HS-27A (cell line): ENCODE measurements at places on chromosomes 12 and 14.

- no peak for DNase-seq
Measured at GRCh38 chr12:99388671-99389195, 258.8 kb upstream of the GARIN6 start.

GRCh38 chr12:18470251-18470650 lies 208.9 kb downstream of the PIK3C2G start:
- no peak for DNase-seq

DNA sequence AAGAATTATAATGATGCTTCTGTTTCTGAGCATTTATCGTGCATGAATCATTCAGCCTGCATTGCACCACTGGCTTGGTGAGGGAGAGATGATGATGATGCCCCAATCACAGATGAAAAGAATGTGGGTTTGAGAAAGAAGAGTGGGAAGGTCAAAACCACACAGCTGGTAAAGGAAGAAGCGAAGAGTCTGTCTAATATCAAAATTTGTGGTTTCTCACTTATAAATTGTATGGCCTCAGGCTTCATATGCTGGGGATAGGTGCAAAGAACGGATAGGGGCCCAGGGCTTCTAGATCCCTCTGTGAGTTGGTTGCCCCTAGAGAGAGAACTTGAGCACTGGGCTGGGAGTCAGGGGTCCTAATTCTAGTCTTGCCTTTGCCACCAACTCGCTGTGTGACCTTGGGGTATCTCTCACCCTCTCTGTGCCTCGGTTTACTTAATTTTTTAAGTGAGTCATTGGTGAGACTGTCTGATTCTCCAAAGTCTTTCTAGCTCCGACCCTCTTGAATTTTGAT lies 2.2 kb downstream of the OASL start:
- DNase-seq: no peak

- peak; percentile 73 for DNase-seq
Measured at GRCh38 chr14:68464711-68465110, 328.2 kb downstream of the ZFP36L1 start.

DNA sequence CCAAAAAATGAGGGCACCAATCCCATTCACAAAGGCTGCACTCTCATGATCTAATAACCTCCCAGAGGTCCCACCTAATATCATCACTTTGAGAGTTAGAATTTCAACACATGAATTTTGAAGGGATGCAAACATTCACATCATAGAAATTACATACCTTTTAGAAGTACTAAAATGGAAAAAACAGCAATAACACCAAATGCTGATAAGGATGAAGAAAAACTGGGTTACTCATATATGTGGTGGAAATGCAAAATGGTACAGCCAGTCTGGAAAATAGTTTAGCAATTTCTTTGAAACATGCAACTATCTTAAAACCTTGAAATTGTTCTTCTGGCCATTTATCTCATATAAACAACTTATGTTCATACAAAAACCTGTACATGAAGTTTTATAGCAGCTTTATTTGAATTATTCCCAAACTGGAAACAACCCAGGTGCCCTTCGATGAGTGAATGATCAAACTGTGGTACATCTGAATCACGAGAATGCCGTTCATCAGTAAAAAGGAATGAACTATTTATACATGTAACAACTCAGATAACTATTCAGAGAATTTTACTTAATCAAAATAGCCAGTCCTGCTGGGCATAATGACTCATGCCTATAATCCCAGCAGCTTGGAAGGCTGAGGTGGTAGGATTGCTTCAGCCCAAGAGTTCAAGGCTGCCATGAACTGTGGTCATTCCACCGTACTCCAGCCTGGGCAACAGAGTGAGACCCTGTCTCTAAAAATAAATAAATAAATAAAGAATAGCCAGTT lies 109.4 kb upstream of the SSTR1 start:
- peak; percentile 78 for DNase-seq

DNA sequence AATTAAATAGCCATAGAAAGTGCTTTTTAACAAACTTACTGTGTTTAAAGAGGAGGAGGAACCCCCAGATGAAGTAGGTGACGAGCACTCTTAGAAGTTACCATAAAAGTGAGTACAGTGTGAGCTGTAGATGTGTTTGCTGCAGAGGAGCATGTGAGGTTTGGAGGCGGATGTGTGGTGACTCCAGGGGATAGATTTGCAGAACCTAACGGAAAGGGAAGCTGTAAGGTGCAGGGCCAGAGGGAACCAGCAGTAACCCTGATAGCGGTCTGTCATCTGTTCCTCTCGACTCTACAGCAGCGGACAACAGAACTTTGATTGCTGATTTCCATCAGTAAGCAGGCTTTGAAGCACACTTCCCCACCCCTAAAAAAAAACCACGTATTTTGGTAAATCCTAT lies 5.2 kb downstream of the CALM1 start:
- no peak for DNase-seq

GRCh38 chr12:30286345-30286926 lies 409.2 kb downstream of the IPO8 start:
- DNase-seq: peak; percentile 54

DNA sequence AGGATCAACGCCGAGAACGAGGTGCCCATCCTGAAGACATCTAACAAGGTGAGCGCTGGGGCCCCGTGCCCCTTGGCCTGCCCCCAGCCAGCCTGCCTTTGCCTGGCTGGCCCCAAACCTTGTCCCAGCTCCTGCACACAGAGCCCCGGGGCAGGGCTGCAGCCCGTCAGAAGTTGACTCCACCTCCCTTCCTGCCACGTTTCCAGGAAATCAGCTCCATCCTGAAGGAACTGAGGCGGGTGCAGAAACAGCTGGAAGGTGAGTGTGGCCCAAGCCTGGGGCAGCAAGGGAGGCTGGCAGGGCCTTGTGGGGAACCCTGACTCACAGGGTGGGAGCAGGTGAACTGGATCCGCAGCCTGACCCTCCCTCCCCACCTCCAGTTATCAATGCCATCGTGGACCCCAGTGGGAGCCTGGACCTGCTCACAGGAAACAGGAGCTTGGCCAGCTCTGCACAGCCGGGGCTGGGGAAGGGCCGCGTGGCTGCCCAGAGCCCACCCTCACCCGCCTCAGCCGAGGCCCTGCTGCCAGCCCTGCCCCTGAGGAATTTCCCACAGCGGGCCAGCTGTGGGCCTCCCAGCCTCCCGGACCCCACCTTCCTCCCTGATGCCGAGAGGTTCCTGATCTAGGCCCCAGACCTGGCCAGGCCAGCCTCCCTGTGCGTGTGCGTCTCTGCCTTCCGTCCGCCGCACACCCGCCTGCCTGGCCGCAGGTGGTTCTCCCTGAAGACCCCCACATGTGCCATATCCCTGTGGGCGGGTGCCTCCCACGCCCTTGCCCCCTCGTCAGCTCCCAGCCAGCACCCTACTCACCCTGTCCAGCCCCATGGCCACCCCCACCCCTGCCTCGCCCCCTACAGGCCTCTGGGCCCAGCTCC lies 29.5 kb downstream of the CEP170B start:
- no peak for DNase-seq

DNA sequence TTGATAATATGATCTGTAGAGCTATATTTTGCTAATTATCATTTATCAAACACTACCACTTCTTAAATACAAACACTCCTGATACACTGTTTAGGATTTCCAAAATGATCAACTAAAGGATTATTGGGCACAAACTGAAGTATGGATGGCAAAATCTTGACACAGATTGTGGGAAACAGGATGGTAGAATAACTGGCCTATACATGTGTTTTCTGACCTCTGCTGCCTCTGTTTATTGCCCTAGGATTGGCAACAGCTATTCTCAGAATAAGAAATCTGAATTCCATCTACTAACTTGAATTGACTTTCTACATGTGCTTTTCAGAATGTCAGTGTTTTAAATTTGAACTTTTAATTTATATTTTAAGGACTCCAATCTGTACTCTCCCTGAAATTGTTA lies 209.1 kb downstream of the MED13L start:
- DNase-seq: no peak

DNA sequence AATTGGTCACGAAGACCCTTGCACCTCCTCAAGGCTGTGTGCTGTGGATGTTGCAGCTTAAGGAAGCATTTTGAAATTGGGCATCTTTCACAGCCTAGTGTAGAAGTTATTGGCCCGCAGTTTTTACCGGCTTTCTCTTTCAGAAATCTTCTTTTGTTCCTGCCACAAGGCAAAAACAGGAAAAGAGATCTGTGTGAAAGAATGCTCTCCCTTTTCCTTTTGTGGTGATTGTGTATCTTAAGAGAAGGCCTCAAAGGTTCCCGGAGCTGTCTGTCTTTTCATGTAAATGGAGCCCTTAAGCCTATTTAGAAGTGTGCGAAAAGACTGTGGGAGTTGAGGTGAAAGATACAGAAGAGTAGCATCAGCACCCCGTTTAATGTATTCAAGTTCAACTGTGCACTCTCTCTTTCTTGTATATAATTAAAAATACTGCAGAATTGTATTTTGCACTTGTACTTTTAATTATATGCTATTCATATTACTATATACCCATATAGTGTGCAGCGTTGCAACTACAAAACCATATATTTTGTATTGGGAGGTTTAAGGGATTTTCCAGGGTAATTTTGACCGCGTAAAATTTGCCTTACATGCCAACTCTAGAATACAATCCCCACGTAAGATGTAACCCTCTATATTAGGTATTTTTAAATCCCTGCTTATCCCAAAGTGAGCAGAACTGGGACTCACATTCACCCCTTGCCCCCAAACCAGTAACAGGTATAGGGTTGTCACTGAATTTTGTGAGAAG lies 441.7 kb downstream of the RAD51B start:
- DNase-seq: no peak

GRCh38 chr14:50453869-50454268 lies 57.2 kb upstream of the CDKL1 start:
- no peak for DNase-seq

DNA sequence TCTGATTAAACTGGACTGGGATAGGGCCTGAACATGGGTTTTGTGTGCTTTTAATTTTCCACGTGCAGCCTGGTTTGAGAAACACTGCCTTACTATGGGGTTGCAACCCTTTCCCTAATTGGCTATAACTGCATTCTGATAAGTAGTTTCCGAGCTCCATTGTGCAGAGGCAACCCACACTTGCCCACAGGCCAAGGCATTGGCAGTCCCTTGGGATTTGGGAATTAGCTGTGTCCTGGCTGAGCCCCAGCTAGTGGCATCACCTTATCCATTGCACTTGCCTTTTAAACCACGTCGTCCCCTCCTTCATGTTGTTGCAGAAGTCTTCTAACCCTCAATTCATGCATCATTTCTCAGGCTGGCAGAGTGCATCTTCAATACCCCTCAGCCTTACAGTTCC lies 10.2 kb downstream of the VCPKMT start:
- DNase-seq: no peak

- no peak for DNase-seq
Measured at GRCh38 chr12:98968896-98969295, 323.8 kb downstream of the APAF1 start.

DNA sequence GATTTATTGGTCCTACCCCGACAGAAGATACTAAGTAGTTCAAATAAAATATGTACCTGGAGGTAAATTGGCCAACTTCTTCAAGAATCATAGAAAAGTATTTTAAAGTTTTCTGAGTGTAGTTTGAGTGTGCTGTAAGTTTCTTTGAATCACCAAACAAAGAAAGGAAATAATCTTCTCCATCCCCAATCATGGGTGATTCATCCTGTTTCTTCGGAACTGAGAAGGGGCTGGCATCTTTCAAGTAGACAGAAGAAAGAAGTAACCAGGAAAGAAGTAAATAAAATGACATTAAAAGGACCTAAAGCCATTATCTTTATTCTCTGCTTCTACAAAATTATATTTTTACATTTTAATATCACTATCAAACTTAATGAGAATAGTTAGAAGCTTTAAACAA lies 6.8 kb downstream of the LMNTD1 start:
- DNase-seq: no peak

- DNase-seq: no peak
Measured at GRCh38 chr12:53596920-53597363, 29.2 kb downstream of the ATF7 start.

- no peak for DNase-seq
Measured at GRCh38 chr12:53532021-53532420, 24.7 kb upstream of the NPFF start.

DNA sequence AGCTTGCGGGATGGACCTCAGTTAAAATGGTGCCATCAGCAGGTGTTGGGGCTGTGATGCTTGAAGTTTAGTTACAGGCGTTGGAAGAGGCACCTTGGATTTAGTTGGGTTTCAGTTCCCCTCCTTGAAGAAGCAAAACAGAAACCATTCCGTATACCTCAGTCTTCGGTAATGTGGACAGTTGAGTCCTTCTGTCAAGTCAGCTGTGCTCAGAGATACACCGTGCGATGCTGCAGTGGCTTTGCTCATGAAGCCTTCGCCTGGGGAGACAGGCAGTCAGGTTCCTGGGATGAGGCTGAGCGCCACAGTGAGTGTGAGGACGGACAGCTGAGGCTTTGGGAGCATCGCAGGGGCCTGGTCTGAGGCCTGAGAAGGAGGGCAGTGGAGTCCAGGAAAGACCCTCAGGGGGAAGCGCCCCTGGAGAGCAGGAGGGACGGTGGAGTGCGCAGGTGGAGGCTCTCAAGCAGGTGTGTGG lies 7.4 kb downstream of the RAN start:
- DNase-seq: no peak

GRCh38 chr12:1047898-1048660 lies 57.1 kb downstream of the ERC1 start:
- no peak for DNase-seq

GRCh38 chr14:58607131-58607951 lies 30.4 kb upstream of the DACT1 start:
- no peak for DNase-seq

- no peak for DNase-seq
Measured at GRCh38 chr12:46675736-46676135, 150.1 kb downstream of the SLC38A4 start.

- DNase-seq: no peak
Measured at GRCh38 chr12:6536894-6537579, 2.7 kb downstream of the GAPDH start.

DNA sequence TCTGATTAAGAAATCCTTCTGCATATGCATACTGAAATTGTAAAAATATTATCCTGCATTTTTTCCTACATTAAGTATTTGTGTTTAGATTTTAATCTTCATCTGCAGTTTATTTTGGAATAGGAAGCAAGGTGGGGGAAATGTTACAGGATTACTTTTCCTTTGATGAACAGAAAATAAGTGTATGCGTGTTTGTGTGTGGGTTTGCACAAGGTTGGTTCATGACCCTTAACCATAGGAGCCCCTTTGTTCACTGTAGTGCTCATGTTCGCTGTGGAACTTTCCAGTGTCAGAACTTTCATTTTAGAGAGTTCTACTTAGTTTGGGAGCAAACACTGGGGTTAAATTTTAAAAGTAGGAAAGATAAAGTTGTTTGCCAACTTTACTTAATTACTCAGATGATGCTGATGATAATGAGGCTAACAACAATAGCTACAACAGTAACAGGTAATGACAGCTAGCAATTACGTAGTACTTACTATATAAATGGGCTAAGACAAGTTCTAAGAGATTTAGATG lies 6.4 kb upstream of the A2M start:
- no peak for DNase-seq

DNA sequence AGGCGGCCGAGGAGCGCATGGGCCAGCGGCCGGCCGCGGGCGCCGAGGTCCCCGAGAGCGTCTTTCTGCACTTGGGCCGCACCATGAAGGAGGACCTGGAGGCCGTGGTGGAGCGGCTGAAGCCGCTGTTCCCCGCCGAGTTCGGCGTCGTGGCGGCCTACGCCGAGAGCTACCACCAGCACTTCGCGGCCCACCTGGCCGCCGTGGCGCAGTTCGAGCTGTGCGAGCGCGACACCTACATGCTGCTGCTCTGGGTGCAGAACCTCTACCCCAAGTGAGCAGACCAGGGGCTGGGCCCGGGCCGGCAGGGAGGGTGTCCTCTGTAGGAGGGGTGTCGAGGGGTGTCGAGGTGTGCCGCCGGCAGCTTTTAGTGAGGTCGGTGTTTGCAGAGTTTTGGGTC lies 4.1 kb downstream of the TNFAIP2 start:
- no peak for DNase-seq
